ENCODE measurements at places on chromosomes 1 and 21.
A peak's percentile ranks its signal among the peaks of the same experiment; 100 is the strongest.

- no peak for DNase-seq
Observed at GRCh38 chr1:234969011-234969441, 159.6 kb downstream of the TOMM20 start.

- no peak for DNase-seq
Observed at GRCh38 chr1:209260136-209260535, 323.4 kb upstream of the CAMK1G start.

- DNase-seq, result no peak
Observed at GRCh38 chr1:75165264-75165663, 31.1 kb downstream of the LHX8 start.

DNA sequence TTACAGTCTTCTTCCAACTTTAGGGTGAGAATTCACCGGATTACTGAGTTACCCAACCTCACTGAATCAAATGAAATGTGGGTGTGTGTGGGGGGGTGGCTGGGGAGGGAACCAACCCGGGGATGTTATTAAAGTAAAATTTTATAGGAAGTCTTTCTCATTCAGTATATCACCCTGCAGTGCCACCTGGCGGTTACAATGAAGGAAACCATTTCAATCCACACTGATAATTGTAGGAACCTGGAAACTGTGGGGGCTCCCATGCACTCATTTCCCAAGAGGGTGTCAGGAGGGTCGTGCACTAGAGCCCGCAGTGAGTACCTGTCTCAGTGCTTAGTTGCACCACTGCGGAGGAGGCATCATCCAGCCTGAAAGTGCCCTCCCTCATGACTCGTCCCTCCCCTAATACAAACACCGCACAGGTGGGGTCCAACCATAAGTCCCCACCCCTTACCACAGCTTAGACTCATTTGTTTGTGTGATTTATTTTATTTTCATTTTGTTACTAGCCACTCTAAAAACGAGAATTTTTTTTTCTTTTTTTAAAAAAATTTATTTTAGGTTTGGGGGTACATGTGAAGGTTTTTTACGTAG is 29.1 kb upstream of the IGSF5 start:
- DNase-seq, result peak; percentile 25

- no peak for DNase-seq
Observed at GRCh38 chr1:113904293-113904673, 316 bp downstream of the AP4B1 start.
